ENCODE measurements at places on chromosomes 1 and 21.

DNA sequence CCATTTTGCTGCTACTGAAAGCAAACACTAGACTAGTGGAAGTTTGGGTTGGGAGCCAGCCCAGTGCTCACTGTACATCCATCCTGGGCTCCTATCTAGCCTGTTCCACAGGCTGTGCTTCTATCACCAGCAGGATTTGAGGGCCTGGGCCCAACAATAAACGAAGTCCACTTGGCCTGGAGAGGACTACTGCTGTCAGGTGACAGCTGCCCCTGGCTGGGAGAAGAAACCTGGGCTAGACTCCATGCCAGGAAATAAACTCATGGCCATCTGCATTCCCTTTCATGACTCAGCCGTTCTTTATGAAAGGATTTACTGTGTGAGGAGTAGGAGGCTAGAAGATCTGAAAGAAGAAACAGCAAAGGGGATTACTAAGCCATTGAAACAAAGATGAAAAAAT is 35.5 kb downstream of the COLGALT2 start:
- DNase-seq: no peak

GRCh38 chr1:25482211-25482610 is 51.5 kb downstream of the MACO1 start:
- no peak for DNase-seq

DNA sequence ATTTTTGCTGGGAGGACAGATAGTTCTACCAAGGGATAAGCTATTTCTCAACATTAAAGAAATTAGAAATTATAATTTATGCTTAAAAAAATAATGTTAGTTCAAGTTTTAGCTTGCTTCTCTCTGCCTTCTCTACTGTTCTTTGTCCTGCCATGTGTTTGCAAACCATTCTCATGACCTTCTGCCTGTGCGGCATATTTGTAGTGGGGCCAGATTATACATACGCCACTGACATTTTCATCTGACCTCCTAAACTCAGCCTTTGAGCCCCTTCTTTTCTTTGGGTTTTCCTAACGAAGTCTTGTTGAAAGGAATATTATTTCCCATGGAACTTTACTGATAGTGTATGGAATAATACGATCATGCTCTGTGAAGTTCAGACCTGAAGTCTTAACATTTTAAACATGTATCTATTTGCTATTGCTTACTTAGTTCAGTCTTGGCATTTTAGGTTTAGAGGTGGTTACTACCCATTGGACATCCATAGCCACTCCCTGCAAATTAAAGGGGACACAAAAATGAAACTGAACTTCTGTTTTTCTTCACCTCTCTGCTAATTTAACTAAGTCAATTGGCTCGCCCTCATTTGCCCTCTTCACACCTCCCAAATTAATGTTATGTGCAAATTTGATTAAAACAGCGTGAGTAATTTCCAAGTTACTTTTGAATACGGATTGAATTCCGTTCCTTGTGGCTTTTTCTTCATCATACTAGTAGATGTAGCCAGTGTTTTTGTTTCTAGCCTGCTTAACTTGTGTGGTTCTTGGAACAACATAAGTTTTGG is 15.6 kb downstream of the LRRC8D start:
- no peak for DNase-seq

GRCh38 chr1:94401206-94401605 is 17.0 kb upstream of the ABCD3 start:
- DNase-seq: no peak

Data from progenitor cell of endocrine pancreas (in vitro differentiated cells).